ENCODE measurements at places on chromosomes 1 and 21. TPM values are rescaled to one million over a fixed set of nuclear protein-coding genes. Genes with fewer than 3 reads are reported as not detected.

DNA sequence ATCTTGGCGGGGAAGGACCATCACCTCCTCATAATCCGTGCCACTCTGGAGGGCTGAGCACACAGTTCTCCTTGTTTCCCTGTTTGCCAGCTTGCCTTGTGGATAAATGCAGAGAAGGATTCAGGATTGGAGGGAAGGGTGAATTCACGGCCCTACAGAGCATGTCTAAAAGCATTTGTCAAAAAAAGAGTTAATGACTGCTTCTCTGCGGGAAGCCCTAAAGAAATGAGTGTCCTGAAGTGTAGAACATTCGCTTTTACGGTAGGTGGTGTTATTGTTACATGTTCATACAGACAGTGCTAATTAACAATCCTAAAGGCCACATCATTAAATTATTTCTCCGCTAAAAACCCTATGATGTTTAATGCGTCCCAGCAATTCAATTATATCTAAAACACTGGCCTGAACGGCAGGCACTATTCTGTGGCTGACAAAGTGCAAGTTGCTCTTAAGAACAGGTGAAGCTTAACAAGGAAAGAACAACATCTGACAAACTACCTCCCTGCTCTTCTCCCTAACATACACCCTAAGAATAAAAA is 112.3 kb upstream of the NFIA start:
- DNase-seq: no peak

DNA sequence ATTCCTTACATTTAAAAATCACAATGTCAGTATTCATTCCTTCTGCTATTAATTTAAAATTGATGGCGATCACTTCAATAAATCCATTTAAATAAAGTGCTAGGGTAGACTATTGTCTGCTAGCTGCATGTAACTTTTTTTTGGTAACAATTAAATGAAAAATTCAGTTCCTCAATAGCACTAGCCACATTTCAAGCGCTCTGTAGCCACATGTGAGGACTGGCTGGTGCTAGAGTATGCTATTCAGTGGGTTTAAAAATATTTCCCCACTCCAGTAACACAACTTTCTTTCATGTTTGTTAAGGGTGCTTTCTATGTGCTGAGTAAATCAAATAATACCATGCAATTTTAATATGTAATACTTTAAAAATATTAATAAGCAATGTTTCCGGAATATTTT is 108.2 kb downstream of the LTN1 start:
- DNase-seq: no peak

DNA sequence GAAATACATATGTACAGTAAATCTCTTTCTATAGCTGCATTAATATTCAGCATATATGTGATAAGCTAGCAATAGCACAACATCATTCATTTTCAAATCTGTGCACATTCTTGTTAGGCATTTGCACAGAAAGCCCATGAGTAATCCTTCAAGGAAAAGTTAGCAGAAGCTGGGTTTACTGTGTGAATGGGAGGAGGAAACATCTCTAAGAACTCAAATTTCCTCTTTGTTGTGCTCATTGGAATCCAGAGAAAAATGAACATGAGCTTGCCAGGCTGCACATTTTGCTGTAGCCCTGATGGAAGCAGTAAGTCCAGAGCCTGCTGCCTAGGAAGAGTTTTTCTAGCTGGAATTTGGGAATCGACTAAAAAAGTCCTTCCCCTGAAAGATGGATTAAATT is 214.2 kb upstream of the FOXD3 start:
- no peak for DNase-seq

GRCh38 chr1:2179283-2180013 is 15.1 kb downstream of the FAAP20 start:
- no peak for DNase-seq

DNA sequence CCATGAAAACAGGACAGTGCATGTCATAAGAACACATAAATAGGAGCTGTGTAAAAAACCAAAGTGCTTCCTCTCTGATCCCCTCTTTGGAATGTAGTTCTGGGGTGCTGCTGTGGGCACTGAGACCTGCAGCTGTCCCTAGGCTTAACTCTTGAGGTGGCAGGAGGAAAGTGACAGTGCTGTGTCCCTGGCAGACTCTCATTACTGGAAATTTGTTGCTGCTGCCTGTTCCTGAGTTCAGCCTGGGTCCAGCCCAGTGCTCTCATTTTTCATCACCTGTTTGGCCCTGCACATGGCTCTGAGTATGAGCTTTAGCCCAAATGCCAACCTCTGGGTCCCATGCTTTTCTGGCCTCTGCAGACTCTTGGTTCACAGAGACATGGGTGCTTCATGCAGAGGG is 329.3 kb downstream of the DSCAM start:
- DNase-seq: no peak

- peak; percentile 32 for DNase-seq
Measured at GRCh38 chr1:46183926-46184557, 7.8 kb upstream of the P3R3URF start.

DNA sequence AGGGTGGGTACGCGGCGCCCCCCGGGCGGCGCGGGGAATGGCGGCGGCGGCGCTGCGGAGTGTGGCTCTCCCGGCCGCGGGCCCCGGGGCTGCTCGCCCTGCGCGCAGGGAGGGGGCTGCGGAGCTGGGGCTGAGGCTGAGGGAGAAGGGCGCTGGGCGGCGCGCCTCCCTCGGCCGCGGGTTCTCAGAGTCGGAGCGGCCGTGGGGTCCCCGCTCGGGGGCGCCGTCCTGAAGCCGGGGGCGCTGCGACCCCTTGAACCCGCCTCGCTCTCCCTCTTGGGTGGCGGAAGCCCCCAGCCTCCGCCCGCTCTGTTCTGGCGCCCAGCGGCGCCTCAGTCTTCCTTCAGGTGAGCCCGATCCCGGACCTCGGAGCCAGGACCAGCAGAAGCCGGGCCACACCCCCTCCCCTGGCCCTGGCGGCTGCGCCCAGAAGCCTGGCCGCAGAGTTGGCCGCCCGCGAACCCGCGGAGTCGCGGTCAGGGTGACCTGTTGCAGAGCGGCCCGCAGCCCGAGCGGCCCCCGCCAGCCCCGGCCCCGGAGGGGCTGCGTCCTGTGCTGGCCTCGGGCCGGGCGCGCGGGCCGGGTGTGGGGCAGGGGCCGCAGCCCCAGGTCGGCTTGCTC is 532 bp downstream of the RALGPS2 start:
- peak; percentile 64 for DNase-seq

DNA sequence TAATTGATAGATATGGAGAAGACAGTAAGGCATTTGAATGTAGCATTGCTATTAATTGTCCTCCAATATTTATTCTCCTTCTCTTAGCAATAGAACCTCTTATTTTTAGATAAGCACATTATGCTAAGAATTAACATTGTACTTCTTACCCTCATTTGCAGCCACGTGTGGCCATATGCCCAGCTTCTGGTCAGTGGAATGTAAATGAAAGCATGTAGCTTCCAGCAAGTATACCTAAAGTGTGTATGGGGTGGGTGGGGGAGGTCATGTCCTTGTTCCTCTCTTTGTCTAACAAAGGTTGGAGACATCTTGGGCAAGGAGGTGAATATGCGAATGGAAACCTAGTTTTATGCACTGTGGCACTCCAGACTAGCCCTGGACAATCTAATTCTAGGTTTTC is 133.6 kb upstream of the HMCN1 start:
- DNase-seq: no peak

DNA sequence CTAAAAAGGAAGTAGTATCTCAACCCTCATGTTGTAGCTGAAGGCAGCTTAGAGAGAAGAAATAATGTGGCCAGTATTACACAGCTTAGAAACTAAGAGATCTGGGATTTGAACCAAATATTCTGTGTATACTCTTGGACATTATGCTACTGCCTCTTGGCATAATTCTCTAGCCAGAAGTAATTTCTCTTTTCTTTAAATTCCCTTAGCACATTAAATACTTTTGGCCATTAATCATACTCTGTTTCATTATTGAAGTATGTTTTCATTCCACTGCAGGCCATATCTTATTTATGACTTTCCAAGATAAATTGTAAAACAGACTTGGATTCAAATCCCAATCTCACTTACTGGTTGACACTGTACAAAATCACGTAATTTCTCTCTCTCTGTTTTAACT is 181.3 kb upstream of the SPAG17 start:
- DNase-seq: no peak

GRCh38 chr1:112888630-112889029 is 67.4 kb downstream of the SLC16A1 start:
- DNase-seq: no peak

- DNase-seq: no peak
Measured at GRCh38 chr1:91948501-91949355, 473 bp upstream of the BRDT start.

DNA sequence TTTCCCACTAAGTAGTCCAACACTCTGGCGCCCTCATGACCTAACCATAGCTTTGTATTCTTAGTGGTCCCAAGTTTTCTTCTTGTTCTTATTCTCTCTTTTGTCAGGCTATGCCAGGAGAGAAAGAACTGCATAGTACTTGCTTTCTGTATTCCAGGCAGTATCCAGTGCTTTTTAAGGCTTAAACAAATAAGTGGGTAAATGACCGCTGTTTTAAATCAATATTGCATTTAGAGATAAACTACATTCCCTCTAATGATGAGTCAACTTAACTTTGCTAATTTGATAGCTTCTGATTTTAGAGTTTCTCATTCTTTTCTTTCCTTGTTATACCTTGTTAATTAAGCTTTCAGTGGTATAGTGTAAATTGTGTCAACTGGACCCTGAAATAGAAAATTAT is 139.6 kb downstream of the ZP4 start:
- no peak for DNase-seq

GRCh38 chr1:198934901-198935305 is 296.1 kb downstream of the PTPRC start:
- DNase-seq: peak; percentile 48

FCRL3 gene
- polyA plus RNA-seq: 220 TPM

SMCP gene
- not detected for polyA plus RNA-seq

ELAPOR1 gene
- polyA plus RNA-seq: 0.91 TPM

PDC gene
- polyA plus RNA-seq: not detected

S100A7 gene
- polyA plus RNA-seq: not detected

Data from B cell (primary cell).